Kidney glomerular epithelial cell (primary cell): ENCODE measurements at places on chromosomes 2 and 18.

- DNase-seq: no peak
Measured at GRCh38 chr2:49241991-49242390, 87.7 kb upstream of the FSHR start.

DNA sequence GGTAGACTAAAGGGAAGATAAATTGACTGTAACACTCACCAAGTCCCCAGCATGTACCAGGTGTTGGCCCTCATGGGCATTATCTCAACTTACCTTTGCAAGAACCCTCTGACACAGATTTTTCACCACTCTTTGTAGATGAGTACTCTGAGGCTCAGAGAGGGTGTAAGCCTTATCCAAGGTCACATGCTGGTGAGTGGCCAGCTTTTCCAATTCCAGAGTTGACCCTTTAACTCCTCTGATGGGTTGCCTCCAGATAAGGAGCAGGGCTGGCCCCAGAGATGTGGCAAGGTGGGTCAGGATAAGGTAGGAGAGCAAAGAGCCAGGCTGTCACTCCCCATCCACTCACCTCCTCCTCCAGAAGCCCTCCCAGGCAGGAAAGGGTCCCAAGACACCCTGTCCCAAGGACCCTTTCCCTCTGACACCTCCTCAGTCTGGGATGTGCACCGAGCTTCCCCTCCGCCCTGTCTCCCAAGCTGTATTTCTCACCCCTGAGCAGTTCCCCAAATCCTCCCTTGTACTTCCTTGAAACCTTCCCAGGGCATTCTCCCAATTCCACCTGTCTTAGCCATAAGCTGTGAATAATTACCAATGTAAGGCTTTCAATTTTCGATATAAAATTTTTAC, 165.9 kb downstream of the ZFP36L2 start:
- no peak for DNase-seq

DNA sequence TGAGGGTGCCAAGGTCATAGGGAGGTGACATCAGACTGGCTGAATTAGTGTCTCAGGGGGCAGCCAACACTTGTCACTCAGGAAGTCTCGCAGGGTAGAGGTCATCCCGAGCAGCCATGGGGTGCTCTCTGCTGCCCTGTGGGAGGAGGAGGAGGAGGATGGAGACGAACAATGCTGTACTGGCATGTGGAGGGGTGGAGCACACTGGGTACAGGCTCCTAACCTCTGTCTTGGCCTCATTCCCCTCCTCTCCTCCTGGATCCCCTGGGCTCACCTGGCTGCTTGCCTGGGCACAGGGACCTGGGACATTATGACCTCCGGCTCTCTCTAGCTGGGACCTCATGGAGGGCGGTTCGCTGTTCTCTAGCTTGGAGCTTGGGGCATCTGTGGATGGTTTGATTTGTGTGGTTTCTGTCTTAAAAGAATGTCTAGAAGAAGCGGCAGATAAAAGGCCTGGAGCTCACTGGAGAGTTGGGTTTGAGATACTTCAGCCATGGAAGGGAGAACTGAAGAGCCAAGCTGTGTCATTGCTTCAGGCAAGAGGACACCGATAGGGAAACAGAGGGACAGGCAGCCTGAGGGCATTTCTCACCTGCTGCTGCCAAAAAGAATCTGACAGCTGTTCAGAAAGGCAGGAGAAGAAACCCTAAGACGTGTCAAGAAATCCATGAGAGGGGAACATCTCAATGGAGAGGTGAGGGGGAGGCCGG, 133.1 kb downstream of the SEPTIN10 start:
- no peak for DNase-seq

DNA sequence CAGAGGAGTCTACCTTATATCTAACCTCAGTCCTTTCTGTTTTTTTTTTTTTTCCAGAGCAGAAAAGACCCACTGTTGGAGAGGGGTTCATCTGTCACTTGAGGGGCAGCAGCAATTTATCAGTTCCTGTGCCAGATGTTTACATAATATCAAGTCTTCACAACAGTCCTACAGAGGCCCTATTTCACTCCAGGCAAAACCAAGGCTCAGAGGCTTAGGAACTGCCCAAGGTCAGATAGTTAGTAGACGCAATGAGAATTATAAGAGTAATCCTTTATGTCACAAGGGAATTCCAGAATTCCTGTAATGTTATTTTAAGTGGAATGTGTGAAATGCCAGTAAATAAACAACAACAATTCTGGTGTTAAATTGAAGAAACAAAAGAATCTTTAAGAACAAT, 696.1 kb downstream of the NRXN1 start:
- no peak for DNase-seq

DNA sequence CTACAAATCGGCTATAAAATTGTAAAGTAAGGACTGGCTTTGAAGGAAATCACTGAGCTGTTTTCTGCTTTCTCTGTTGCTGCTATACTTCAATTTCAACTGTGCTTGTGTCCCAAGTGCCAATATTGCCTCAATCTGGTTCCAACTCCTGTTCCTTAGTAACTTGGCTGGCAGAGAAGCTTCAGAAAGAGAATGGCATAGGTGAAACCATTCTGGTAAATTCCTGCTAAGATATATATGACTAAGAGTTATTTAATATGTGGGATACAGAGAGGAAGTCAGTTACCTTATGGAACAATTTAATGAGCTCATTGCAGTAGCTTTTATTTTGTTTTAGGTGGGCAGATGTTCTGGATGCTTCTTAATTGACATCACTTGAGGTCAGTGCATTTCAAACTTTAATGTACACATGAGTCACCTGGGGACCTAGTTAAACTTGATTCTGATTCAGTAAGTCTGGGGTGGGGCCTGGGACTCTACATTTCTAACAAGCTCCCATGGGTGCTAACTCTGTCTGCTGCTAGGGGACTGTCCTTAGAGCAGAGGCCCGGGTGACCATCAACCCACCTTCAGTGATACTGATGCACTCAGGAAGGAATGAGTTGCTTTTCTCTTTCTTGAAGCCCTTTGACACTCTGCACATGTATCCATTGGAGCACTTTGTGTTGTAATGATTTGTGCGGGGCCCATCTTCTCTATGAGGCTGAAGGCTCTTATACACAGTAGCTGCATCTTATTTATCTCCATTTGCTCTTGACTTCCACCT, 47.6 kb downstream of the LIPG start:
- peak; percentile 48 for DNase-seq

DNA sequence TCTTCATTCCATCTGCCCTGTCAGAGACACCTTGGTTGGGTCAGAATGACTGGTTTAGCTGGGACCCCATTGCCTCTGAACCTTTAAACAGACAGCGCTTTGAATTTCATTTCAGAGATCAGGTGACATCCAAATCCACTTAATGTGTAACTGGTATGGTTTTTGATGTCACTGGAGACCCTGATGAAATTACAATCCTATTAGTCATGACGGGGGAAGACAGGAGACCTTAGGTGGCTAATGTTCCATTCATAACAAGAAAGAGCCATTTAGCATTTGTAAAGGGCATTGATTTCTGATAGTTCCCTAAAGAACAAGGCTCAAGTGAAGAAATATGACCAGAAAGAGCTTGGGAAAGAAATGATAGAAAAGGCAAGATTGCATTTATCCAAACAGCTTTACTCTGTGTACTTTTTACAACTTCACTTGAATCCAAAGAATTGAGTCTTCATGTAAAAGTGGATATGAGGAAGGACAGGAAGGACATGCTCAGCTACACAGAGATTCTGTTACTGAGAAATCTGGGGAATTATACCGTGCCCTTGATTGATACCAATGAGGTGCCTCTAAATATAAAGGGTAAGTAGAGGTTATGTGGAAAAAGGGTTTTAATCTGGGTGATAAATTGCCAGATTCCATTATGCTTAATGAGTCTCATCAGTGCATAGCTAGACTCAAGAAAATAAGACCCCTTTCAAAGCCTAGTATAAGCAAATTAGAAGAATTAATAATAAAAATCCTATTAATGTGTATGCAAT, 198.2 kb downstream of the NCKAP5 start:
- DNase-seq: no peak

DNA sequence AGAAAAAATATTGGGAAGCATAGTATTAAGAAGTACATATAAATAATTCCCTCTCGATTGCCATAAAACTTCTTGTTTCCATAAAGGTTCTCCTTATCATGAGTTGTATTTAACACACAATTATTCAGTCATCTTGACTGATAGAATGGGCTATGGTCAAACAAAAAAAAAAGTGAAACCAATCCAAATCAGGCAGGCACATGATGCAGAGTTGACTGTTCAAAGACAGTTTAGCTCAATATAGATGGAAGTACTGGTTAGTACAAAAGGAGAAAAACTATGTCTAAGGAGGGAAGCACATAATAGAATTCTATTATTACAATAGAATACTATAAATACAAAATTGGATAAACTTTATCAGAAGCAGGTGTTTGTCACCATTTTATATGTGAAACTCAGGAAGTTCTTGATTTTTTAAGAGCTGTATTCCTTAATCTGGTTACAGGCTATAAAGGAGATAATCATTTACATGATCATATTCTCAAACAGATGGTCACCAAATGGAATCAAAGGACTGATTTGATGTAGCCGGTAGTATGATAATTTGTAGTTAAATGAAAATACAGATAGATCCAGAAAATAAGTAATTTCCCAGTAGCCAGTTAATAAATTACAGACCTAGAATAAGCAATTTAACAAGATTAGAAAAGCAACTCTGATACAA, 18.2 kb upstream of the CALCRL start:
- no peak for DNase-seq

- DNase-seq: no peak
Measured at GRCh38 chr18:45837283-45838070, 12.0 kb downstream of the SIGLEC15 start.
